ENCODE measurements at places on chromosomes 13 and 19.
A peak's percentile ranks its signal among the peaks of the same experiment; 100 is the strongest.

GRCh38 chr13:108433976-108434755, 164.6 kb downstream of the TNFSF13B start:
- no peak for DNase-seq

GRCh38 chr13:33927315-33927714, 109.4 kb downstream of the RFC3 start:
- peak; percentile 80 for DNase-seq

DNA sequence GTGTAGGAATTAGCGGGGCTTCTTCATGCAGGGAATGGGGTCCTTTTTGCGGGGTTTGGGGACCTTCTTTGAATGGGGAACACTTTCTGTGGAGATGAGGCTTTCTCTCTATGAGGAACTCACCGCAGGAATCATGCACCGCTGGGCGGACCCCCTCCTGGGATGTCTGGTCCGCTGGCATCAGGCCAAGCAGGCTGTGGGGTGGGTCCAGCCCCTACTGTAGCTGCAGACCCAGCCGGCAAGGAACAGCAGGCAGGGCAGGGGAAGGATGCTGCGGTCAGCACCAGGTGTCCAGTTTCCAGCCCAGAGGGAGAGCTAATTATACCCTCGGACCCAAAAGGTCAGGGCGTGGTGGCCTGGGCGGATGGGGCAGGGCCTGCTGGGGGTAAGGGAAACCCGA, 1.8 kb downstream of the MYBPC2 start:
- DNase-seq: no peak

DNA sequence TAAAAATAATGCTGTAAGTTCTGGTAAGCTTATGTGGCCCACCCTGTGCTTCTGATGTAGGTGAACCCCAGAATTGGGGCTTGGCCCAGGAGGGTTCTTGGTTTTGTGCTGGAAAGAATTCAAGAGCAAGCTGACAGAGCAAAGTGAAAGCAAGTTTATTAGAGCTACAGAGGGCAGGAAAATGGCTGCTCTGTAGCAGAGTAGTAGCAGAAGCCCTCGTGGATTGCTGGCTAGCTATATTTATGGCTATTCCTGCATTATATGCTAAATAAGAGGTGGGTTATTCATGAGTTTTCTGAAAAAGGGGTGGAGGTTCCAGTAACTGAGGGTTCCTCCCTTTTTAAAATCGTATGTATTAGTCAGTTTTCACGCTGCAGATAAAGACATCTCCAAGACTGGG, 20.6 kb upstream of the ZNF599 start:
- DNase-seq: no peak

DNA sequence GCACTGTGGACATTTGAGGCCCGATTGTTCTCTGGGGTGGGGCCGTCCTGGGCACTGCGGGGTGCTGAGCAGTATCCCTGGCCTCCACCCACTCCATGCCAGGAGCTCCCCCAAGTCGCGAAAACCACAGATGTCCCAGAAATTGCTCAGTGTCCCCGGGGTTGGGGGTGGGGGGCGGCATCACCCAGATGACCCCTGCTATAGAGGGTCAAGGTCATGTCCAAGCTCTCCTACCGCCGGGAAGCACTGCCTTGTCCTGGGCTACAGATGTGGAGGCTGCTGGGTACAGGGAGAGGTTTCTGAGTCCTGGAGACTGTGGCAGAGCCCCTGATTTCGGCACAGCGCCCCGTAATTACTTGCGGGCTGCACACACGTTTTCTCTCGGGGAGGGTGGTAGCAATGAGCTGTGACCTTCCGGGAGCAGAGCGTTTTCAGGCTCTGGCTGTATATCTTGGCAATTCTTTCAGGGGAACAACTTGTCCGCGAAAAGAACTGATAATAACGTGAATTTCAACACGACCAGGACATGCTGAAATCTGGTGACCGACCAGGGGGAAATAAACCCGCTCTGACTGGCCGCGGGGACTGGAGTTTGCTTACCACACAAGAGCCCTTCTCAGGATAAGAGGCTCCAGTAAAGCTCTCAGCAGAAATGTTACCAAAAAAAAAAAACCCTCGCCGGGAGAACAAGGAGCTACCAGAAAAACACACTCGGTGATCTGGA, 68.1 kb downstream of the GNG7 start:
- peak; percentile 65 for DNase-seq

DNA sequence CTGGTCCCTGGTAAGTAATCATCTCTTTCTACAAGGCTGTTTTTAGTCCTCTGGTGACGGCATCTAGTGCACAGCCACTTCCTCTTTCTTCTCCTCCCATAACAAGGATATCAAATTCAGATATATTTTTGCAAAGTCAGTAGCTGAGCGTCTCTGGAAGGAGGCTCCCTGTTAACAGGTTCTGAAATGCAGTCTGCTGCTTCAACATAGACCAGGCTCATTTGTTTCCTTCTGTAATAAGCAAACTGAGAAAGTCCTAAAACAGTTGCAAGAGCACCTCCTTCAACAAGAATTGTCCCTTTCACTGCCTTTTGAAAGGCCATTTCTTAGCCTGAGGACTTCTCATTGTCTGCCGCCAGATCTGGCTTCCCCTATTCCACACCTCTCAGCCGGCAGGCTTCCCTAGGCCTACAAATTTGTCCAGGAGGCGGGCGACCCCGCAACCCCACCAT, 7.4 kb upstream of the ZSCAN5A start:
- no peak for DNase-seq

GRCh38 chr13:23654111-23655110, 84.2 kb downstream of the TNFRSF19 start:
- peak; percentile 50 for DNase-seq

DNA sequence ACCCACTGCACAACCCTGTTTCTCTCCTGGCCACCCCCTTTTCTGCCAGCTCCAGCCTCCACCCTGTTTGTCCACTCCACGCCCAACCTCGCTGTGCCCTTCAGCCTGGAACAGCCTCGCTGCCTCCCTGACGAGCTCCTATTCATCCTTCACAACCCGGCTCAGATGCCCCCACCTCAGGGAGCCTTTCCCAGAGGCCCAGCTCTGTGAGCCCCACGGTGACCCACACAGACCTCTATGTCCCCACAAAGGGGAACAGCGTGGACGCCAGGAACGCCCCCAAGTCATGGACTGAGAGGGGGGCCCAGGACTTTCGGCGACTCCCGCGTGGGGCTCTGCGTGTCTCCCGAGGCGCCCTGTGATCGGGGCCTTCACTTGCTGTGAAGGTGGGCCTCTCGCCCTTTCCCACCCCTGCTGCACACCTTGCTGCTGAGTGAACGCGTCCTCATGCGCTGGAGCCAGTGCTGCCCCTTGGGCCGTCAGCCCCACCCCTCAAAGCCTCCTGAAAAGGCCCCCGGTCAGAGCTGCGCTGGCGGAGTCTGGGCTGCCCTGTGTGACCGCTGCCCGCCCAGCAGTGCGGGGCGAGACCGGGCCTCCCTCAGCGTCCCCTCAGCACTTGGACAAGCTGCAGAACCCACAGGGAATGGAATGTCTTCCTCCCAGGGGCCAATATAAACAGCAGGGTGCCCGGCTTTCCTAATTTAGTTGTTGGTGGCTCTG, 40.0 kb downstream of the ADPRHL1 start:
- DNase-seq: no peak

DNA sequence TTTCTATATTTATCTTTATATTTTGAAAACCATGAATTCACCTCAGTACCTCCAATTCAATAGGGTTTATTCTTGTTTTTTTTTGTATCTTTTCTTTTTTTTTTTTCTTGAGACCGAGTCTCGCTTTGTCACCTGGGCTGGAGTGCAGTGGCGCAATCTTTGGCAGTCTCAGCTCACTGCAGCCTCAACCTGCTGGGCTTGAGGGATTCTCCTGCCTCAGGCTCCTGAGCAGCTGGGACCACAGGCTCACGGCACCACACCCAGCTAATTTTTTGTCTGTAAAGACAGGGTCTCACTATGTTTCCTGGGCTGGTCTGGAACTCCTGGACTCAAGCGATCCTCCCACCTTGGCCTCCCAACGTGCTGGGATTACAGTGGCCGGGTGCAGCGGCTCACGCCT, 23.1 kb upstream of the EVI5L start:
- DNase-seq: no peak

DNA sequence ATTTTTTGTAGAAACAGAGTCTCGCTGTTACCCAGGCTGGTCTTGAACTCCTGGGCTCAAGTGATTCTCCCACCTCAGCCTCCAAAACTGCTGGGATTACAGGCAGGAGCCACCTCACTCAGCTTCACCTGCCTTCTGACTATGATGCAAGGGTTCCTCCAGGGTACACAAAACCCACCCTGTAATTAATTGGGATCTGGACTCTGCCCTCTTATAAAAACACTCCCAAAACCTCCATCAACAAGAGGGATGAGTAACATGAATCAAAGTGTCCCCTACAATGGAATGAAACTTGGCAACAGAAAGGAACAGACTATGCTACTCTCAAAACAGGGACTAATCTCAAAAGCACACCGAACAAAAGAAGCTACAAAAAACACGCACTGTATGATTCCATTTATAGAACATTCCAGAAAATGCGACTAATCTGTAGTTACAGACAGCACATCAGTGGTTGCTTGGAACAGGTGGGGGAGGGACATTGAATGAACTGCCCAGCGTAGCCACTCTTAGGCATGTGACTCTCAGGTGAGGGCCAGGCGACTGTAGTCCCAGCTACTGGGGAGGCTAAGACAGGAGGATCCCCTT, 3.2 kb upstream of the PRR36 start:
- no peak for DNase-seq

DNA sequence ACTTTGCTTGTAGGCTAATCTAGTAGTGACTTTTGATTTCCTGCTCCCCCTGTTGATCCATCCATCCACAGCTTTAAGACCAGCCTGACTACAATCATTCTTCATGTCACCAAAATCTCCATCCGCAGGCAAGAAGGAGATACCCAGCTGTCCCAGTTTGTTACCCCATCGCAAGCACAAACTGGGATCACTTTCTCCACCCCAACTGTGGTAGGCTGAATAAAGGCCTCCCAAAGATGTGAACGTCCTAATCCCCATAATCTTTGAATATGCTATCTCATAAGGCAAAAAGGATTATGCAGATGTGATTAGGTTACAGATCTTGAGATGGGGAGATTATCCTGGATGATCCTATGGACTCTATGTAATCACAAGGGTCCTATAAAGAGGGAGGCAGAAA, 202.0 kb downstream of the ENOX1 start:
- no peak for DNase-seq

GRCh38 chr13:38141792-38142191, 207.9 kb upstream of the UFM1 start:
- DNase-seq: no peak

- DNase-seq: no peak
Observed at GRCh38 chr19:10826846-10827245, 9.2 kb downstream of the TMED1 start.

- DNase-seq: no peak
Observed at GRCh38 chr13:74647991-74648390, 513.8 kb upstream of the KLF12 start.

DNA sequence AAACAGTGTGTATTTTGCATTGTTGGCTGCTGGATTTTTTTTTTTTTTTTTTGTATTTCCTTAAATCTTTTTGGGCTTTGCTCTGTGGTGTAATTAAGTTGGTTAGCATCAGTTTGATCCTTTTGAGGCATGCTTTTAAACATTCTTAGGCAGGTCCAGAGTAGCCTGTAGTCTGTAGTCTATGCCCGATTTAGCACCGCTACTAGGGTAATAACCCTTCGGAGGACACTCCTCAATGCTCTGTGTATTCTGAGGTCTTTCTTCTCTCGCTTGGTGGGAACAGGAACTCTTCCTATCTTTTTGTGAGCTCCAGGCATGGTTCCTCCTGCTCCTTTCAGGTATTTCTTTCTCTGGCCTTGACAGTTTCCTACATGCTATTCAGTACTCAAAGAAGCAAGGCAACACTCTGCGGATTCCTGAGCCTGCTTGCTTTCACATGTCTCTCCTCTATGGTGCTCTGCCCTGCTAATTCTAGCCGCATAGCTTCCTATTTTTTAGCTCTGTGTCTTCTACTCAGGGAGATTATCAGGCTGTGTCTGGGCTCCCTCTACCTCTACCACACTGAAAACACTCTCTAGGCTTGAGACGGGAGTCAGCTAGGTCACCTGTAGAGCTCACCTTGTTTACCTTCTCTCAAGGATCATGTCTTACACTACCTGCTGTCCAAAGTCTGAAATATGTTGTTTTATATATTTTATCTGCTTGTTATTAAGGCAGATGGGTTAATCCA, 195.1 kb downstream of the NDFIP2 start:
- DNase-seq: no peak

DNA sequence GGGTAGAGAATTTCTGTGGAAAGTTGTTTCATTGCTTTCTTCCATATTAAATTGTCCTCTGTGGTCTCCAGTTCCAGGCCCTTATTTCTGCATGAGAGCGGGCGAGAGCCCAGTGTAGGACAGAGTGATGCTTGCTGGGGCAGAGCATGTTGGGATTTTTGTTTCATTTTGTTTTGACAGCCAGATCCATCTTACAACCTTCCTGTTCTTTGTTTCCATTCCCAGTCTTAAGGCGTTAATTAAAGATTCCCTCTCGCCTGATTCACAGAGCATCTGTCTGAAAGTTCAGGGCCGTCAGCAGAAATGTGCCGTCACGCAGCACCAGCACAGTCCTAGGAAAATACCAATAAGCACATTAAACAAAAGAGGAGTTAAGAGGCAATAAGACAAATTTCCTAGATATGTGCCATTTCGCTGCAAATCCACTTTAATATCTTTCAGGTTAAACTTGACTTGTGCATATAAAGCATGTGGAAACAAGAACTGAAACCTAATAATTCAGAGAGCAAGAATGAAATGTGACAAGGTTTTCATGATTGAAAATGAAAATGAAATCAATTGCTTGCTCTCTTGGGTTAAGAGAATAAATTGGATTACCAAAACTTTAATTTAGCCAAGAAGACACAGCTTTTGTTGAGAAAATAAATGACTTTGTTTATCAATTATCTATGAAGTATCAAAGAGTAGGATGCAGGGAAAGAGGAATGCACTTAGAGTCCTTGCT, 210.7 kb upstream of the SLC10A2 start:
- DNase-seq: no peak

DNA sequence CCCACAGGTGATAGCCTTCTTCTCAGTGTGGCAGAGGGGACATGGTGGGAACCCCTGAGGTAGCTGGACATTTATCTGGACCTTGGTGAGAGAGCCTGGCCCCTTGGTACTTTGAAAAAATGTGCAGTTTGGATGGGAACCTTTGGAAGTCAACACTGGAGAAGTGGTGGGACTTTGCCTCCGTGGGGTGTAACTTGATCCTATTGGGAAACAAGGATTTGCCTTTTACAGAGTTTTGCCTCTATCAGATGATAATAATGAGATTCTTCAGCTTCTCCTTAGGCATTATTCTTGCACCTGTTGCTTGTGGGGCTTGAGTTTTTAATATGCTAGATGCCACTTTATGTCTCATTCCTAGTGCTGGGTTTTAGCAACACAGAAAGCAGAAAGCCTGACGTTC, 99.0 kb downstream of the ERCC5 start:
- no peak for DNase-seq

- DNase-seq: no peak
Observed at GRCh38 chr19:15555021-15555420, 46.7 kb downstream of the CYP4F22 start.

GRCh38 chr13:48773531-48774275, 120.0 kb downstream of the CYSLTR2 start:
- DNase-seq: no peak

- DNase-seq: no peak
Observed at GRCh38 chr13:112183532-112184090, 116.7 kb downstream of the SOX1 start.
